ENCODE measurements at places on chromosomes 12 and 14.

DNA sequence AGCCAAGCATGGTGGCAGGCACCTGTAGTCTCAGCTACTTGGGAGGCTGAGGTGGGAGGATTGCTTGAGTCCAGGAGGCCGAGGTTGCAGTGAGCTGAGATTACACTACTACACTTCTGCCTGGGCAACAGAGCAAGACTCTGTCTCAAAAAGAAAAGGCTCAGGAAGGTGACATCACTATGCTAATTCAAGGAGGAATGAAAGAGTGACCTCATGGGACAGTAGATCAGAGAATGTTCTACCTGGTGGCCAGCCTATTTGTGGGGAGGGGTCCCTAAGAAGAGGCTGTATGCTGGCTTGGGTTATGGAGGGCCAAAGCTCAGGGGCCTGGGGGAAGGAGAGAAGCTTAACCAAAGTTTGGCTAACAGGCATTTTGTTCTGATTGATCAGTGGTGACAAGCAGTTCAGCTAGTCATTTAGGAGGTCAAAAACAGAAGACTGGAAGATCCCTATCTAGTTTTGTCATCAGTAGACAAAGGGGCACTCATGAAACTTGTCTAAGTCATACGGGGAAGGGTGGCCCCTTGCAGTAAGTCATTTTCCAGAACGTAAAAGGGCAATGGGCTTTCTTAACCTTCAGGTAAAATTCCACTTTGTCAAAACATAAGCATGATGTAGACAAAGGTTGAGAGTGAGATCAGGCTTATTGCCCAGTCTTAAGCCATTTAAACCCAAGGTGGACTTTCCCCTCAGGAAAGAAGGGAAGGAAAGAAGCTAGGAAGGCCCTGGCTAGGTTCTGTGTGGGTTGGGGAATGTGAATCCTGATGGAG, 60.8 kb upstream of the EEA1 start:
- DNase-seq: no peak

- DNase-seq: no peak
These were observed 631 bp downstream of the RESF1 start for GRCh38 chr12:31959701-31960391.

DNA sequence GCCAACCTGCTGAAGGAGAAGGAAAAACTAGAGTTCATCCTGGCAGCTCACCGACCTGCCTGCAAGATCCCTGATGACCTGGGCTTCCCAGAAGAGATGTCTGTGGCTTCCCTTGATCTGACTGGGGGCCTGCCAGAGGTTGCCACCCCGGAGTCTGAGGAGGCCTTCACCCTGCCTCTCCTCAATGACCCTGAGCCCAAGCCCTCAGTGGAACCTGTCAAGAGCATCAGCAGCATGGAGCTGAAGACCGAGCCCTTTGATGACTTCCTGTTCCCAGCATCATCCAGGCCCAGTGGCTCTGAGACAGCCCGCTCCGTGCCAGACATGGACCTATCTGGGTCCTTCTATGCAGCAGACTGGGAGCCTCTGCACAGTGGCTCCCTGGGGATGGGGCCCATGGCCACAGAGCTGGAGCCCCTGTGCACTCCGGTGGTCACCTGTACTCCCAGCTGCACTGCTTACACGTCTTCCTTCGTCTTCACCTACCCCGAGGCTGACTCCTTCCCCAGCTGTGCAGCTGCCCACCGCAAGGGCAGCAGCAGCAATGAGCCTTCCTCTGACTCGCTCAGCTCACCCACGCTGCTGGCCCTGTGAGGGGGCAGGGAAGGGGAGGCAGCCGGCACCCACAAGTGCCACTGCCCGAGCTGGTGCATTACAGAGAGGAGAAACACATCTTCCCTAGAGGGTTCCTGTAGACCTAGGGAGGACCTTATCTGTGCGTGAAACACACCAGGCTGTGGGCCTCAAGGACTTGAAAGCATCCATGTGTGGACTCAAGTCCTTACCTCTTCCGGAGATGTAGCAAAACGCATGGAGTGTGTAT, 2.4 kb downstream of the FOS start:
- DNase-seq: peak; percentile 41

DNA sequence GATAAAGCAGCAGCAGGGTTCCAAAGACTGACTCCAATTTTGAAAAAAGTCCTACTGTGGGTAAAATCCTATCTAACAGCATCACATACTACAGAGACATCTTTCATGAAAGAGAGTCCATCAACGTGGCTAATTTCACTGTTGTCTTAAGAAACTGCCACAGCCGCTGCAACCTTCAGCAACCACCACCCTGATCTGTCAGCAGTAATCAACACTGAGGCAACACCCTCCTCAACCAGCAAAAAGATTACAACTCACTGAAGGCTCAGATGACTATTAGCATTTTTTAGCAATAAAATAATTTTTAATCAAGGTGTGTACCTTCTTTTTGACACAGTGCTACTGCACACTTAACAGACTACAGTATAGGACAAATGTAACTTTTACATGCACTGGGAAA, 6.6 kb downstream of the CAPRIN2 start:
- DNase-seq: no peak

DNA sequence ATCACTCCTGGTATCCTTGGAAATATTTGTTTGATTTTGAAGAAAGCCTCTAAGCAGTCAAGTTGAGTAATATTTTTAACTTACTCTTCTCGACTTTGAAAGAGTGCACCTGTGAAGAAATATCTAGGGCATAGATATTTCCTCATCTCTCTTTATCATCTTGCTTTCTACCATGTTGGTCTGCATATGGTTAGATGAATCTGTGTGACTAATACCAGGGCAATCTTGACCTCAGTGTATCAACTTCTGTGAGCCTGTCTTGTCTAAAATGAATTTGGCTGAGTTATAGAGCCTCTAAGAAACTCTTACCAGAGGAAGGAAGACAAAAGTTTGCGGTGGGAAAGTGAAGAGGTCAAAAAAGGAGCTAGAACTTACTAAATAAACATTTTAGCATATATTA, 68.4 kb downstream of the SYT1 start:
- DNase-seq: no peak

DNA sequence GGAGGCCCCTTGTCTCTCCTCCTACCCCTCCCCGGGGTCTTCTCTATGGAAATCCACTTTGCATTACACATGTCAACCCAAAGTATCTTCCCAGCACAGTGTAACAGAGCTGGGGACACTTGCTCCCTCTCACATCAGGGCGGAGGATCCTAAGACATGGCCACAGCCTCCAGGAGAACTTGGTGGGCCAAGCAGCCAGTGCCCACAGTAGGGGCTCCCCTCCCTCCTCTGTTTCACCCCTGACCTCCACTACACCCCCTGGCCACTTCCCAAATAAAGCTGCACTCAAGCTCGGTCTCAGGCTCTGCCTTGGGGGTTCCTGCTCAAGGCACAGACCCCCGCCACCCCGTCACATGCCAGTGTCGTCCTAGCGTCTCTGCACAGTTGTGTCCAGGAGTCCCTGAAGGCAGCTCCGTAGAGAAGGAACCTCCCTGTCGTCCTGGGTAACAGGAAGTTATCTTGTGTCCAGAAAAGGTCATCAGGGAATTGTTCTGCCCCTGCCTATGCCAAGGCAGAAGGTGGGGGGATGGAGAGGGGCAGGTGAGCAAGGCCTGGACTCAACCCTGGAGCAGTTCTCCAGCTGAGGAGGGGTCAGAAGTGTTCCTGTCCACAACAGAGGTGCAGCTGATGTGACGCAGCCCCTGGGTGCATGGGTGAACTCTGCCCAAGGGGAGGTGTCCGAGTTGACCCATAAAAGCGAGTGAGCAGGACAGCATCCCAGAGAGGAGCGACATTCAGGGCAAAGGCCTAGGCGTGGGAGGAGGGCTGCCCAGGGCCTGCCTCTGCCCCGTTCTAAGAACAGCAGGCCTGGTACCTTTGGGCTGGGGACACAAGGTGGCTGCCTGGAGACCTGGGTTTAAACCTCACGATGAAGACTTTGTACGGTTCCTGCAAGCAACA, 25.5 kb downstream of the DIO3 start:
- no peak for DNase-seq

- DNase-seq: no peak
These were observed 6.6 kb downstream of the FGF6 start for GRCh38 chr12:4438834-4439596.

GRCh38 chr12:34390846-34391700, 368.8 kb downstream of the ALG10 start:
- no peak for DNase-seq

- no peak for DNase-seq
These were observed 120.7 kb upstream of the PWP1 start for GRCh38 chr12:107564946-107565345.

- DNase-seq: no peak
These were observed 218.9 kb upstream of the SFSWAP start for GRCh38 chr12:131491916-131492490.

GRCh38 chr12:64560396-64561301, 49.6 kb upstream of the RASSF3 start:
- no peak for DNase-seq

- no peak for DNase-seq
These were observed 22.1 kb downstream of the FOXN3 start for GRCh38 chr14:89394972-89395371.

DNA sequence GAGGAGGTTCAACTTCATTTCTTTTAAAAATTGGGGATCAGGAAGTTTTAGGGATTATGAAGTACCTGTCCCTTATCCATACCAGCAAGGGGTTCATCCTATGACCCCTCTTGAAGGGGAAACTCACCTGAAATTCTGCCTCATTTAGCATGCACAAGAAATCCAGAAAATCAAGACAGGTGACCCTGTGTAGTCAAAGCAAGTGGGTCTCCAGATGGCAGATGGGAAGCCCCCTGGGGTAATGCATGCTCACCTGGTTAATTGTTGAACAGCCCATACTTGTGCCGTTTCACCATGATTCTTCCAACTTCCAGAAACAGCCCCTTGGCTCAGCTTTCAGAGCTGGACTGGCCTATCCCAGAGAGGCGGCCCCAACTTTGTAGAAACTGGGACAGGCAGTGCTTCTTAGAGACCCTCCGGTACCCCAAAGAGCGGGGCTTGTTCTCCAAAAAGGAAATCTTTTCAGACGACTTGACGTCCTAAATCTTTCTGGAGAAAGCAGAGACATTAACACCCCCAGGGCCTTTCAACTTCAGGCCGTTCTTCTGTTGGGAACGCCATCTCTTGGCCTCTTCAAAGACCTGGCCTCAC, 66.3 kb upstream of the ESRRB start:
- DNase-seq: no peak

DNA sequence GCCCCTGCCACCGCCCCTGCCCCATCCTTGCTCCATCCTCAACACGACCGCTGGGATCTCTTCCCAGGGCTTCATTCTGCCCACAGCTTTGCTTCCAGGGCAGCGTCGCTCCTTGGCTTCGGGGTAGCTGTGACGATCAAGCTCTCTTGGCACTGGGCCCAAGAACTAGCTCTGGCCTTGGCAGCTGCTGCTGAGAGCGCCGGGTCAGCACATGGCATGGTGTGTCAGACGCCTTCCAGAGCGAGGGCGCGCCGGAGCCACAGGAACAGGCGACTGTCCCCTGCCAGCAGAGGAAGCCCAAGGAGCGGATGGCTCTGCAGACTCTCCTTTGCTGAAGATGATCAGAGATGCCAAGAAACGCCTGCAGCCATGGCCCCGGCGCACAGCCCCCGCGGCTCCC, 15.9 kb downstream of the RAB35 start:
- no peak for DNase-seq

GRCh38 chr14:105375635-105376057, 22.7 kb upstream of the TEX22 start:
- no peak for DNase-seq

DNA sequence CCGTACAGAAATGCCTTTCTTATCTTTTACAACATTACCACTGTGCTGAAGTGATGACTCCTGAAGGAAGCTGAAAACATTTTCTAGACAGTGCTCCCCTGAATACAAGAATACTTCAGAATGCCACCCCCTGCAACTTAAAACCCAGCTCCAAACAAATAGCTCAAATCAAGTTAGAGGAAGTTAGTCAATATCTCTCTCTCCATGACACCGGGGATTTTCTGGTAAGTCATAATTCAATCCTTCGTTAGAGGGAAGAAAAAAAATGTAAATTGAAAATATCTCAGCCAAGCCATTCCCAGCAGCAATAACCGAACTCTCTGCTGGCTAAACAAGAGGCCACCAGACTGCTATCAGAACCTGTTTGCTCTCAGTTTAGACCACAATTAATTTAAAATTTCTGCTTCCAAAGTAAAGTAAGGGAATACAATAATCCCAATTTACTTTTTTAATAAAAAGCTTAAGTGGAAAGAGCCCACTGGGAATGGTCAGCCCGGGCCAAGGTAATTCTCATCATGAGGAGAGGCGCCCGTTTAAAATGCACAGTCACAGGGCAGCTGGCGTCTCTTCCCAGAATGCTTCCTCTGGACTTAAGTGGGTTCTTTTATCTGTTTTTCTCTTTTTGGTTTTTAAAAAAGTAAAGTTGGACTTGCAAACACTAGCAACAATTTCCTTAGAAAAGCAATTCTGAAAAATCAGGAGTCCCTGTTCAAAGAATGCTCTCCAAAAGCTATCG, 710.1 kb upstream of the STXBP6 start:
- no peak for DNase-seq

- DNase-seq: no peak
These were observed 28.3 kb downstream of the NTN4 start for GRCh38 chr12:95762123-95762785.

DNA sequence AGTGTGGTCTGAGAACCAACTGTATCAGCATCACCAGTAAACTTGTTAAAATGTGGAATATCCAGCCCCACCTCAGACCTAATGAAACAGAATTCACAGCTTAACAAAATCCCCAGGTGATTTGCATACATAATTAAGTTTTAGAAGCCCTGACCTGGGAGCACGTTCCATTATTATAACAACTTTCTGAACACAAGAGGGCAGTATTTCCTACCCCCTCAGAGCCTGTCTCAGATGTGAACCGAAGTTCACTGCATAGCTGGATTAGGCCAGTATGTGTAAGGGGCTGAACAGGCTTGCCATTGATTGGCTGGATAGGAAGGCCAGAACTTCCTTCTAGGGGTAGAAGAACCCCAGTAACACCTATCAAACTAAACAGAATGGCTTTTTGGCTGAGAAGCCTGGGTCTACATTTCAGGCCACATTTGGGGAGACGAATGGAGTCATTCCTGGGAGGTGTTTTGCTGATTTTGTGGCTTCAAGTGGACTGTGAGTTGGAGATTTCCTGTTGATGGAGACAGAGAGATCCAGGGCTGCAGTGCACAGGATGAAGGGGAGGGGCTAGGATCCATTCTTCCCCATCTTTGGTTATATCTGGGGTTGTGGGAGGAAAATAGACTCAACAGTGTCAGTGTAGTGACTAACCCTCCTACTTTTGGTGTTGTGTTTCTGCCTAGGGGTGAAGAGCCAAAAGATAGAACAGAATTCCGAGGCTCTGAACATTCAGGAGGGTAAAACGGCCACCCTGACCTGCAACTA, 94.7 kb upstream of the OR4E1 start:
- no peak for DNase-seq

DNA sequence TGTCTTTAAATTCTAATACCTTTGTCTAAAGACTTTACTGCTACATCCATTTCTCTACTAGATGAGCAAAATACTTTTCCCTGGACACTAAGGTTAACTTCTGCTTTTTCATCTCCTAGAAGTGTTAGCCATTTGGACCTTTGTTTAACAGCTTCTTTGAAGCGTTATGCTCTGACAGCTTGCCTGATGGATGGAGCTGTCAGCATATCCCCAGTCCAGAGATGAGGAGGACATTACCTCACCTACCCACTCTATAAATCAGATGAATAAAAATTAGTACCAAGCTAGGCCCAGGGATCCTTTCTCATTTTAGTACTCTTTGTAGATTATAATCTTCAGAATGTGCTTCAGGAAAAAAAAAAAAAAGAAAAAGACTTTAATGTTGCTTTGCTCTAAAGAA, 222.7 kb downstream of the PELI2 start:
- DNase-seq: no peak
